Lower lobe of right lung (tissue), 2 donors: ENCODE measurements at places on chromosomes 1 and 21.

DNA sequence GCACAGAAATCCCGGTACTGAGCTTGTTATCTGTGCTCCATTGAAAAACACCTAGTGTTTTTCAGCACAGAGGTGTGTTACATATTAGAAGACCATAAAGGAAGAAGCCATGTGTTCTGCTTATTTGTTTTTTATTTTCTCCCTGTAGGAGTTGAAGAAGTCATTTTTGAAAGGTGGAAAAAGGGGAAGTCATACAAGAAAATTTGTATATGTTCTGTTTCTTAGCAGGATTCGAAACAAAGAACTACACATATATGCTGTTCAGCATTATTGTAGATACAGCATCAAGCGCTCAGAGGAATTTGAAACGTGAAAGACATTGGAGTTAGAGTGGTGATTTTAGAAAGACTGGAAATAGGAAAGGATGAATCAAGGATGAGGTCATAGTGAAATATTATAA is 345.3 kb upstream of the ADGRL2 start:
- DNase-seq, result no peak

- DNase-seq, result peak; percentile 31
Observed at GRCh38 chr1:10631811-10632593, 157.3 kb downstream of the PEX14 start.

- DNase-seq, result peak; percentile 48
Observed at GRCh38 chr1:84724128-84724860, 34.0 kb upstream of the SSX2IP start.

DNA sequence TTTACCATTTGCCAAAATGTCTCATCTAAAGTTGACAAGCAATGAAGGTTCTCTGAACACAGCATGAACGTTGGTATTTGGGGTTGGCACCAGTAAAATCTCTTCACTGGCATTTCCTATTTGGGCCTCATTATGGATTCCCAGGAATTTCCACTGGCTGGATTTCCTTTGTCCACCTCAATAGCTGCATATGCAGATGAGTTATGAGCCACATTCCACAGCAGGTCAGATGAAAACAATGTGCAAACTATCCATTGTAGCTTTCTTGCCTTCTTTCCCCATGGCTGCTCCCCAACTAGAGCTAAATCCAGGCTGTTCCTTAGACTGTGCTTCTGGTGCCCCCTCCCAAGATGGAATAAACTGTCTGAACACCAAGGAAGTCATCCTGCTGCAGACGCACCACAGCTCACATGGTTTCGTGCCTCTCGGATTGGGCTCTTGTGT is 168.1 kb upstream of the FGGY start:
- DNase-seq, result no peak

GRCh38 chr1:155064111-155064831 is 731 bp downstream of the EFNA4 start:
- no peak for DNase-seq

DNA sequence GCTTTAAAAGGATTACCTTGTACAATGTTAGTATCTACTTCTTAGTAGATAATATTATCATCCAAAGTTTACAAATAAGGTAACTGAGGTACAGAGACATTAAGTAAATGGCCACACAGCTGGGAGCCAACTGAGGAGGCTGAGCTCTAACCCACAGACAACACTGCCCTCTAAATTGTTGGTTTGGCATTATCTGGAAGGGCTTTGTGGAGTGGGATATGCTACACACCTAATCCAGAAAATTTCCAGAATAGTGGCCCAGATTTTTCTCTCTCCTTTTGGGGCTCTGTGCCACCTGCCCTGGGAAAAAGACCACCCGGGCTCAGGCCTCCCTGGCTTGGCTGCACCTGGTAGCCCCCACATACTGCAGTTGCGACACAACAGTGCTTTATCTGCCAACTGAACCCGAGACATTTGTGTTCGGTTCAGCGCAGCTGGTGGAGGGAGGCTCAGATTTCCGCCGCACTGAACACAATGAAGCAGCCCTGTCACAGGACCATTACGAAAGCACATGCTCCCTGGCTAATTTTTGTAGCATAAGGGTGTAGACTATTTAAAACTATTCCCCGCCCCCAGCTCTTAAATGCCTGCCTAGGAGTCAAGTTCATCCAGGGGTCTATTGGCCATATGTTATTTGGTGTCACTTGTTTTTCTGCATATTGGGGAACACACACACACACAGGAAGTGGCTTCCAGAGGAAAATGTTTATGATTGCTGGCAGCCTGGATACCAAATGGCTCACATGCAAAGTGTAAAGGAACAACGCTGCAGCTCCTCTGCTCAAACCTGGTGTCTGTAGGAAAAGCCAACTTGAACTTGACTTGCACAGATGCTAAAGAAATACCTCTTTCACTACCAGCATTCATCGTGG is 92.3 kb upstream of the ESRRG start:
- no peak for DNase-seq

GRCh38 chr1:41213341-41213740 is 28.8 kb downstream of the SCMH1 start:
- no peak for DNase-seq

DNA sequence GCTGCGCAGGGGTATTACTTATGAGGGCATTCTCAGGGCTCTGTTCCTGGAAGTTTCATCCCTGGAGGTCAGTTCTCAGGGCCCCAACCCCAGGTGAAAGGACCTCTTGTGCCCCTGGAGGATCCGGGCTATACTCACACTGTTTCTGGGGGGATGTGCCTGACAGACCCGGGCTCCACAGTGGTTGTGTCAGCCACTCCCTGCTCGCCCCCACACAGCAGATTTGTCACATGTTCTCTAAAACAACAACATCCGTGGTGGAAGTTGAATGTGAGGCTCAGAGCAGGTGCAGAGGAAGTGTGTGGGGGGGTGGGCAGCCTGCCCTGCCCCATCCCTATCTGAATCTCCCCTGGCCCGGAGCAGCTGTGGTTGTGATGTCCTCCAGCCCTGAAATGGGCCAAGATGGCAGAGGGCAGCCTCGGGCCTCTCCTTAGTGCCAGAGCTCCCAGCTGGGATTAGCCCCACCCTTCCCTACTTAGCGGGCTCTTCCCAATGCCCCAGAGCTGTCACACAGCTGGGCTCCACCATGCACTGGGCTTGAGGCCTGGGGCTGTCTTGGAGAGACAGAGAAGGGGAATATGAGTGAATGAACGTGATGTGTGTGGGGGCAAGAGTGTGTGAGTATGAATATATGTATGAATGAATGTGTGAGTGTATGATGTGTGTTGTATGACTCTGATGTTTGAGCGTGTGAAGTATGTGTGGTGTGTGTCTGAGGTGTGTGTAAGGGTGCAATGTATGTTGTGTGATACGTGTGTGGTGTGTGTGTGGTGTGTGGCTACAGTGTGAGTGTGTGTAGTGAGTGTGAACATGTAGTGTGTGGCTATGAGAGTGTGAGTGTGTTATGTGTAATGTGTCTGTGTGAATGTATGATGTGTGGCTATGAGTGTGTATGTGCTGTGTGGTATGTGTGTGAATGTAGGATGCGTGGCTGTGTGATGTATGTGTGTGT is 1.5 kb upstream of the FCMR start:
- peak; percentile 54 for DNase-seq

DNA sequence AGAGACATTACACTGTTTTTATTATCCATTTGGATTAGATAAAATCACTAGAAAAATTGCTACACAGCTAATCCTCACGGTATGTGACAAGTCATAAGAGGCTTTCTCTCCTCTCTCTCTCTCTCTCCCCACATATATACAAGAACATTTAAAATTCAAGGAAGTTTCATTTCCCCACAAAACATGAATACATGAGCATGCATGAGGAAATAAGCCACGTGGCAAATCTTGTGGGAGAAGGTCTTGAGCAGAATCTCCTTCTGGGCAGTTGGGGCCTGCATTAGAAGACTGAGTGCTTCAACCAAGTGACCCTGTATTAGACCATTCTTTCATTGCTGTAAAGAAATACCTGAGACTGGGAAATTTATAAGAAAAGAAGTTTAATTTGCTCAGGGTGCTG is 1313.1 kb downstream of the MRPL39 start:
- no peak for DNase-seq

DNA sequence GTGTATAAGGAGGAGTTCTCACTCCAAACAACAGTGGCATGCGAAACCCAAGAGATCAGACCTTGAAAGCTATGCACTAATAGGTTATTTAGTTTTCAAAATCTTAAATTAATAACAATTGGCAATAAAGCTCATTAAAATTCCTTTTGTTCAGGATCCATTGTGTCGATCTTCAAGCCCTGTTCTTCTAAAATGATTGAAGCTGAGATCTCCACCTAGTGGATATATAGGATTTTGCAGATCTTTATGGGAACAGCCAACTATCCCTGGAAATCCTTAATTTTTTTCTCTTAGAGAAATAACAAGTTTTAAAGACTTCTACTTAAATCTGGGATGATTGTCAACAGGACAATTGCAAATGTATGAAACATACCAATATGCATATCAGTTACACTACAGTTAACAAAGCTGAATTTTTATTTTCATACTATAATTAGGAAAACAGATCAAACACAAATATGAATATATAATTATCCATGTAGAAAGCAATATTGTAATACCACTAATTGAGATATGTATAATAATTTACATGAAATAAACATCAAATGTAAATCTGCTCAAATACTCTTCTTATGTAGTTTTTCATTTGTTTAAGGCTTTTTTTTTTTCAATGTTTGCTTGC is 43.3 kb downstream of the LRRC53 start:
- DNase-seq, result no peak

DNA sequence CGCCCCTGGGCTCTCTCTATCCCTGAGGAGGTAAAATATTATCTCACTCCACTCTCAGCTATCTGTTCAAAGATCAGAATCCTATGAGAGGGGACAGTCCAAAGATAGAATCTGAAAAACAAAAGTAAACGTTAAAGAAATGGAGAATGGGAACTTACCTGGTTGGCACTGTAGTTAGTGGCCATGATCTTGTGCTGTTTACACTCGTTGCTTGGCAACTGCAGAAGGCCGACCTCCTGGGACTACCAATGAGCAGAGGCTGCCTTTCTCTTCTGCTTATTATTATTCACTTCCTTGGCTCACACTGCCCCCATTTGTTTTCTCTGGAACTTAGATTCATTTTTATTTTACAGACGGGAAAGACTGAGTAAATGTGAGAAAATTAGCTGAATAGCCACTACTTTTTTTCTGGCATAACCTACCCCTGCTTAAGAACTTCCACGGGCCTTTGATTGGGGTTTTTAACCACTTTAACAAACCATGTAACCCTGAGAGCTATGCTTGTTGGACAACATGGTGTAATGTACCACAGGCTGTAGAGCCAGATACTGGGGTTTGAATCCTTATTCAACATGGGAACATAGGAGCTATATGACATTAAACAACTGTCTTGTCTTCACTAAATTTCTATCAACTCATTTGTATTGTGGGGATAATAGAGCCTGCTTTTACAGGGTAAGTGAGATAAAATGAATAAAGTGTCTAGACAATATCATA is at the start of gene CFAP126:
TSS of gene CFAP126 (minus strand) at position 193 of the 717 bp plus-strand sequence. CDS start at position 185, 8 bp downstream.
- peak; percentile 75 for DNase-seq

DNA sequence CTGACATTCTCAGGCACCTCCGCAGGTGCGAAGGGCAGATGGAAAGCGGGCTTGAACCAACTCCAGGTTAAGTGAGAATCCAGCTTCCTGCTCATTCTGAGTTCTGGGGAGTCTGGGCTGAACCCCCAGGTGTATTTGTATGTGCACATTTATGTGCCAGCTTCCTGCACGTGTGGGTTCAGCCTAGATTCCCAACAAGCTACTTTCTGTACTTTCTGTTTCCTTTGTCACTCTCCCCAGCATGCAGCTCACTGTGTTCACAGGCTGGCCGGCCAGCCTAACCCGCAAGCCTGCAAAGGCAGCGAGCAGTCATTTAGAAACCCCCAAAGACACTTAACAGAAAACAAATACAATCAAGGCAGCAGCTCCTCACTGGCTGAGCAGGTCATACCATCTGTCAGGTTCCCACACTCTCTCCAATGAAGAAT is 1.3 kb upstream of the IL19 start:
- DNase-seq, result no peak

GRCh38 chr1:117364240-117364639 is 3.0 kb upstream of the MAN1A2 start:
- DNase-seq, result no peak

DNA sequence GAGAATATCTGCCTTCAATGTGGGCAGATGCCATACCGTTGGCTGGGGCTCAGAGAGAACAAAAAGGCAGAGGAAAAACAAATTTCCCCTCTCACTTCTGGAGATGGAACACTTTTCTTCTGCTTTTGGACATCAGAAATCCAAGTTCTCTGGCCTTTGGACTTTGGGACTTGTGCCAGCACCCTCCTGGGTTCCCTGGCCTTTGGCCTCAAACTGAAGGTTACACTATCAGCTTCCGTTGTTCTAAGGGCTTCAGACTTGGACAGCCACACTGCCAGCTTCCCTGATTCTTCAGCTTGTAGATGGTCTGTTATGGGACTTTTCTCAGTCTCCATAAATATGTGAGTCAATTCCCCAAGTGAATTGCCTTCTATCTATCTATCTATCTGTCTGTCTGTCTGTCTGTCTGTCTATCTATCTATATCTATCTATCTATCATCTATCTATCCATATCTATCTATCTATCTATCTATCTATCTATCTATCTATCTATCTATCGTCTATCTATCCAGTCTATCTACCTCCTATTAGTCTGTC is 778.1 kb upstream of the TMPRSS15 start:
- DNase-seq, result no peak

DNA sequence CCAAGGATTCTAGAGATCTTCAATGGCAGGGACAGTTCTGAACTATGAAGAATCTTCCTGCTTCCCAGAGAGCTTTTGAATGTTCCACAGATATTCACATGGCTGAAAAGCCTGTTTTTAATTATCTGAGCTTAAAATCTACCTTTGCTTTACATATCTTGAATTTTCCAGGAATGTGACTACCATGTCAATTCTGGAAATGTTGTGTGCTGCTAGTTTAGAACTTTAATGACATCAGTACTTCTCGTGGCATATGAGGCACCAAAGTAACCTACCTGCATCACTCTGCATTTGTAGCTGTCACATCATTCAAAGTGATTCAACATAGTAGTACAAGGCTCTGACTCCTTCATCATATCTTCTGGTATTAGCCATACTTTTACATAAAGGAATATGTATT is 122.7 kb upstream of the NFIA start:
- DNase-seq, result no peak

- DNase-seq, result no peak
Observed at GRCh38 chr1:30447080-30447479, 276.3 kb downstream of the MATN1 start.

- no peak for DNase-seq
Observed at GRCh38 chr21:19475525-19475924, 1071.9 kb upstream of the TMPRSS15 start.

DNA sequence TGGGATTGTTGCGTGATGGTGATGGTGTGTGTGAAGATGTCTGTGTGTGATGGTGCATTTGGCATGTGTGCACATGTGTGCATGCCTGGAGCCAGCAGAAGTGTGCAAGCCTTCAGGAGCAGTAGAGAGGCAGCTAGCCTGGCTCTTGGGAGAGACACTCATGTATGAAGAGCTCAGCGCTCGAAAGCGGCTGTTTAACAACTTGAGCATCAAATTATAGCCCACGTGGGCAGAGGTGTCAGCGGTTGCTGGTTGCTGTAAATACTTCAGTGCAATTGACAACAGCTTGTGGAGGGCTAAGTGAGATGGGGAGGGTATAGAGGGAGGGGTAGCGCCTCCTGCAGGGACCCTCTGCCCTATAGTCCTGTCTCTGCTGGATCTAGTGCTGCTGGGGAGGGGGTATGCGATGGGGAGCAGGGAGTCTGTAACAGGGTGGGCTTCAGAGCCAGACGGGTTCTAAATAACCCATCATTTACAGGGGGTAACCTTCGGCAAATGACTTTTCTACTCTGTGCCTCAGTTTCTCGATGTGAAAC is 21.5 kb downstream of the FOXD2 start:
- no peak for DNase-seq
